Stimulated activated CD4-positive, alpha-beta T cell treated with anti-CD3 and anti-CD28 coated beads, Interleukin-1b, Interleukin-23, amount 100 ng/mL, for 1 hour (primary cell): ENCODE measurements at places on chromosomes 7 and 10.

GRCh38 chr10:59173414-59173813, 3.0 kb upstream of the PHYHIPL start:
- no peak for DNase-seq

- DNase-seq: no peak
These were observed 639.2 kb downstream of the KCNMA1 start for GRCh38 chr10:76998451-76998850.

DNA sequence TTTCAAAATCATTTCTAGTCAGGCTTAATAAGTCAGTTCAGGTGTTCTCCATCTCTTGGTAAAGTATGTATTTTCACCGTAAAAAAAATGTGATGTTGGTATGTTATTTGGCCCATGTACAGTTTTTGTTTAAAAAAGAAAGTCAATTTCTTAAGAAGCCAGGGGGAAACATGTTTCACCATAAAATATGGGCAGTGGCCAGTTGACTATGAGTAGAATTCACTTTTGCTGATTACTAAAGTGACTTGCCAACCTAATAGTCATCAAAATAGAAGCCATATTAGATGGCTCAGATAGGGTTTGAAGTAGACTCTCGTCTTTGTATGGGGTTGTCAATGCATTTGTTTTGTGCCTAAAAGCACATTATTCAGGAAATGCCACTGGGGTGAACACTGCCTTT, 266.3 kb downstream of the BICC1 start:
- no peak for DNase-seq

- DNase-seq: no peak
These were observed 471.4 kb downstream of the LRMDA start for GRCh38 chr10:75902816-75903215.

DNA sequence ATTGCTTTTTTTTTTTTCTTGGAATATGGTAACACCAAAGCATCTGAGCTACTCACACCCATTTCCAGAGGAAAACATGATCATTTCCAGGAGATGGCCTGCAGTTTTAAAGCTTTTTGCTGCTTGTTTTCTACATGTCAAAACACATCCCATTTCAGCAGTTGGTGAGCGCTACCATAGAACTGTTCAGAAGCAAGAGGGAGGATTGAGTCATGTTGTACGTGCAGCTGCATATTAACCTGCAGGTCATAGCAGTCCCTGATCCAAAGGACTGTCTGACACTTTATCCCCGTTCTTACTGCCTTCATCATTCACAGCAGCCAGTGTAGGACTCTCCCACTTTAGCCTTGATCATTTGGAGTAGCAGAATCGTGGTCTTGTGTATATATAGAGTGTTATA, 124.6 kb downstream of the AUTS2 start:
- DNase-seq: no peak

DNA sequence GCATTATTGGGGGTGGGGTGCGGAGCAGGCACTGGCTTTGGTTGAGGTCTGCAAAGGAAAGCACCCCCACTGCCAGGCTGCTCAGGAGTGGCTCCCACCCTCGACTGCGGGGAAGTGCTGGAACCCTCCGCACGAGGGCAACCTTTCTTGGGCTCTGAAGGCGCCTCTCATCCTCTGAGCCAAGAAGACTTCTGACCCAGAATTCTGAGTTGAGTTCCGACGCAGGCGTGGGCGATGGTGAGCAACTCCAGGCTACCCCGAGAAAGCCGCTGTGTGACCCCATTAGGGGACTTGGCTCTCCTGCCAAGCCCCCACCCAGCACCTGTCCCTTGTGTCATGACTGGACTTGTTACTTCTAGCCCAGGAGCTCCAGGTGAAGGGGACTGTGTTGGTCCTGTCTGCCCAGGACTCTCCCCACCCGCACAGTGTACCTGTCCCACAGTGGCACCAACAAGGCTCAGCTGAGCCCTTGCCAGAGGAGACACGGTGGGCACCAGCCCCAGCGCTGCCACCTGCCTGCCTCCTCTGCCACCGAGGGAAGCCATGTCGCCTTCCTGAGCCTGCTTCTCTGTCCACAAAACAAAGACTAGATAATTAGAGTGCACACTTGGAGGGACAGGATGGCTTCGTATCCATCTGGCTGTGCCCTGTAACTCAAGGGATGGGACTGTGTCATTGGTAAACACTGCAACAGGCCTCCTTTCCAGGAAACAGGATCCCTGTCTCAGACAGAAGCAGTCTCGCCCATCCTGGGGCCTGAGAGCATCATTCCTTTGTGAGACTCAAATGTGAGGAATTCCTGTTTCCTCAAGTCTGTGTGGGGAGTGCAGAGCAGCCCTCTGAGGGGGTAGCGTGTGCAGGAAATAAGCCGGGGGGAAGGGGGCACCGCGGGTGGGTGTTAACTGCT, 128.8 kb downstream of the LHPP start:
- no peak for DNase-seq

DNA sequence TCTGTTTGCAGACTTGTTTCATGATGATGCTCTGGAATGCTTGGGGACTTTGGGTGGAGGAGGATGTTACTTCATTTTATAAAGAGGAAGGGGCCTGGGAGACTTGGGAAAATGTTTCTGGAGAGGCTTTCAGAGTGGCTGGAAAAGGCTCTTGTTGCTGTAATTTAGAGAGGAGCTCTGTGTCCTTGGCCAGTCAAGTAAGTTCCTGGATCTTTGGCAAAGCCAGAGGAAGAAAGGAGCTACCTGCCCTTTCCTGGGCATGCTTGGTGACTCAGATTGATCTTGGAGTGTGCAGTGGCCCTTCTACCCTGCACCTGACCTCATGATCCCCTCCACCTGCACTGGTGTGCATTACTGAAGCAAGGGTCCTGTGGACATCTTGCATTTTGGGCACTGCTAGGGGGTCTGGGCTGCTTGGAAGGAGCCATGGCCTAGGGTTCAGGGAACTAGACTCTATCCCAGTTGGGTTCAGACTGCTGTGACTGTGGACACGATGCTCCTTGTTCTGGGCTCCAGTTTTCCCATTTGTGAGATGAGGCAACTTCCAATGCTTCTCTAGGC, 56.1 kb downstream of the ADCYAP1R1 start:
- no peak for DNase-seq

- DNase-seq: no peak
These were observed 65.5 kb upstream of the CREB5 start for GRCh38 chr7:28346676-28347363.

DNA sequence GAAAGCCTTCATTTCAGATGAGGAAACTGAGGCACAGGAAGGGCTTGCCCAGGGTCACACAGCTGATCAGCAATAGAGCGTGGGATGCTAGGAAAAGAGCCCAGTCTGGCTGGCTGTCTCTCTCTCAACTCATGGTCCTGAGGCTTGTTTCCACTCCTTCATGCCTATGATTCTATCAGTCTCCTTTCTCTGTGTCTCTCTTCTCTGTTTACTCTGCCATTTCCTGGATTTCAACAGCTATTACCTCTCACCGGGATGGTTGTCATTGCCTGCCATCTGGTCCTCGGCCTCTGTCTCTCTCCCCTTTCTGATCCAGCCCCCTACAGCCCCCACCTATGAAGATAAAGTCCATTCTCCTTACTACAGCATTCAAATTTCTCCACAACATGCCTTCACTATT, 93.3 kb upstream of the AGBL3 start:
- no peak for DNase-seq

GRCh38 chr7:47493976-47494911, 87.7 kb downstream of the TNS3 start:
- DNase-seq: no peak

- no peak for DNase-seq
These were observed 4.3 kb downstream of the DDC start for GRCh38 chr7:50560865-50561351.

DNA sequence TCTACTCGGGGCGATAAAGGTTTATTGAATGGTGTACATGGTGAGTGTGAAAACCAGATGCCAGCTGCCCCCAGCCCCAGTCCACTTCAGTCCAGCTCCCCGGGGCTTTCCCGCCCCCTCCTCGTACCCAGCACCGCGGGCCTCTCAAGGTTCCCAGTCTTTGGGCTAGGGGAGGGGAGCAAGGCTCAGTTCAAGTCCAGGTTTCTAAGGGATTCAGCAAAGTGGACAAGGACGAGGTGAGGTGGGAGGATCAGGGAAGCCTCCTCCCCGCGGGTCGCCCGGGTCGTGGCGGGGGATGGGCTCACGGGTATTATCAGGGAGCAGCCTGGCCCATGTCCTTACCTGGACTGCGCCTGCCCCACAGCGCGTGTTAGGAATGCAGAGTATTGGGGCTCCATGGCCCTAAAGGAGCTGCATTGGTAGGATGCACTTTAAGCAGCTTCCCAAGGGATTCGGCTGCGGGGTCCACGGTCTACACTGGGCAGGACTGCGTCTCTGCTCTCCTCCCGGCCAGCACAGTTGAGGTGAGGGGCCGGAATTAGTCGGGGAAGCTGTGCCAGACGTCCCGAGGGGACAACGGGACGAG, 541 bp upstream of the PFKFB3 start:
- no peak for DNase-seq

GRCh38 chr10:86871563-86872183, 85.7 kb downstream of the MMRN2 start:
- no peak for DNase-seq

GRCh38 chr10:78139341-78139740, 105.7 kb downstream of the RPS24 start:
- DNase-seq: no peak

- DNase-seq: no peak
These were observed 2.2 kb upstream of the ASCC1 start for GRCh38 chr10:72218325-72218724.

- DNase-seq: no peak
These were observed 2.3 kb upstream of the FZD9 start for GRCh38 chr7:73431041-73431835.

DNA sequence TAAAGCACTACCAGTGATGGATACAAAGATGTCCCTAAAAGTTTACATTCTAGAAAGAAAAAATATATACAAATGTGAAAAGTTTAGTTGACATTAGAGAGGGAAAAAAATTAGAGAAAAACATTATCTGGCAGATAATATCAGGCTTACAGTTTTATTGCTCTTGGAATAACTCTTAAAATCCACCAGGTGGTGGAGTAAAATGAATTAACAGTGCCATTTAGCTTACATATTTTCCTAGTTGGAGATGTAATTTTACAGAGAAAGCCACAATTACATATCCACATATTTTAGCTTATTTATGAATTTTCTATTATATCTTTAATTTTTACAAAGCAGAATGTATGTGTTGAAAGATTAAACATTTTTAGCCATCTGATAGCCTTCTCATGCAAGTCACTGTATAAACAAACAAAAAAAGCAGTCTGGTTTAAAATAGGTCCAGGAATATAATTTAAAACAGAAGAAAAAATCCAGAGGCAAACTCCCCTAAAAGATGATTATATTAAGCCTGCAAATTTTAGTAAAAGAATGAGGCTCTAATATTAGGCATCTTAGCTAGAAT, 6.5 kb downstream of the CABCOCO1 start:
- DNase-seq: no peak

DNA sequence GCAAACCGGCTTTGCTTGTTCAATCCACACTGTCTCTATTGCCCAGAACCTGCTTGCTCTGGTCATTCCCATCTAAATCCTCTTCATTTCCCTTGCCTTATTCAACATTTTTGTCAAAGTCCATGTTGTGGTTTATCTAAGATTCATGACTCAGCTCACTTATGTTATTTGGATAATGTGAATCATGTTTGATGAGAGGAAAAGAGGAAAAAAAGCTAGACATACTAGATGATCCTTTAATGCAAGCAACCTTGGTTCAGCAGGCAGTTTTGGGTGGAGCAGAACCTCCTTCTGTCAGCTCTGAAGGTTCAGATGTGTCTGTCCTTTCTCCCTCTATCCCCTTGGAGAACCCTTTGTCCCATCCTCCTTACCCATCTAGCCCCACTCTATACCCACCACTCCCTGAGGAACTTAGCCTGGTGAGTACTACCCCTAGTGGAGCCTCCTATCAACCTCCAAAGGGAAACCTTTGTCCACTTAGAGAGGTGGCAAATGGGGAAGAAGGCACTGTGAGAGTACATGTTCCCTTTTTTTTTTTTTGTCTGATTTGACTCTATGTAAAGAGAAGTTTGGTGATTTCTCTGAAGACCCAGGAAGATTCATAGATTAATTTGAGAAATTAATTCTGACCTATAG, 2.1 kb upstream of the SAMD9L start:
- no peak for DNase-seq

DNA sequence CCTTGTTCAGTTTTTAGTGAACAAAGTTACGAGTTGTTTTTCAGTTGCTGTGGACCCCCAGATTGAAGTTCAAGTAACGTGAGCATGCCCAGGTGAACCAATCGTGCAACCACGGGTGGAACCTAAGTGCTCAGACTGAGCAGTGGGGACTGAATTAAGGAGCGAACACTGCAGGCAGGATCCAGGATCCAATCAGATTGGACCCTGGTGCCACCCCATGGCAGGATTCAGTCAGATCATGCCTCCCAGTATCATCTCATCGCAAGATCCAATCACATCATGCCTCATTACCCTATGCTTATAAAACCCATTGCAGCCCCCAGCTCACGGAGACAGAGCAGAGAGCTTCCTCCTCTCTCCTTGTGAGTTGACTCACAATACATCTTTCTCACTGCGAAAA, 80.9 kb downstream of the PFKFB3 start:
- no peak for DNase-seq

DNA sequence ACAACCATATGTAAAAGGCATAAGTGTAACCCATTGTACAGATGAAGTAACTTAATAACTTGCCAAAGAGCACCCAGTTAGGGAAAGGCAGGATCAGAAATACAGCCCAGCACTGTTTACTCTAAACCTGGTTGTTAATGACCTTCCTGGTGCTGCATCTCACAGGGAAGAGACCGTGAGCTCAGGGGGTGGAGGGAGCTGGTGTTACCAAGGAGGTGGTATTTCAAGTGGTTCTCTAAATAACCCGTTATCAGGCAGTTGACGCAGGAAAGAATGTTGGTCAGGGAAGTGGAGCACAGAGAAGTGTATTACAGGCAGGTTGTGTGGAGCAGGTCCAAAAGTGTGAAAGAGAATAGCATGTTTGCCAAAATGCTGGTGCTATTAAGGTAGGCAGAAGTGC, 4.4 kb upstream of the ST7 start:
- DNase-seq: no peak

GRCh38 chr7:8037151-8037550, 68.6 kb downstream of the GLCCI1 start:
- DNase-seq: no peak

- no peak for DNase-seq
These were observed 63.2 kb downstream of the MKI67 start for GRCh38 chr10:128062881-128063563.

GRCh38 chr7:12630513-12630819, 57.0 kb upstream of the ARL4A start:
- no peak for DNase-seq

DNA sequence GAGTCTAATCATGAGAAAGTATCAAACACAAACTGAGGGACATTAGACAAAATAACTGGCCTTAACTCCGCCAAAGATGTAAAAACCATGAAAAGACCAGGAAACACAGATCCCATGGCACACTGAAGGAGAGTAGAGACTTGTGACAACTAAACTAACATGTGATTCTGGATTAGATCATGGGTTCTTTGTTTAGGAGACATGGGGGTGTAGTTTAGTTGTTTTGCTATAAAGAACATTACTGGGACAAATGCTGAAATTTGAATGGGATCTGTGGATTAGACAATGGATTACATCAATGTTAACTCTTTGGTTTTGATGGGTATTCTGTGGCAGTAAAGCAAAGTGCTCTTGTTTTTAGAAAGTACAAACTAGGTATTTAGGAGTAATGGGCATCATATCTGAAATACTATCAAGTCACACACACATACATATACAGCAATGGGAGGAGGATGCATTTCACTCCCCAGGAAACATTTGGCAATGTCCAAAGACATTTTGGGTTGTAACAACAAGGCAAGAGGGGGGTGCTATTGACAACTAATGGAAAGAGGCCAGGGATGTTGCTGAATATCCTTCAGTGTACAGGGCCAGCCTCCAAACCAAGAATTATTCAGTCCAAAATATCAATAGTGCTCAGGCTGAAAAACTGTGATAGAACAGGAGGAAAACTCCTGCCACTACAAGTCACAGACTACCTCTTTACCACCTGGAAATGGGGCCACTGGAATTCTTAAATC, 32.4 kb downstream of the WAPL start:
- no peak for DNase-seq
